ENCODE measurements at places on chromosomes 6 and 20.

DNA sequence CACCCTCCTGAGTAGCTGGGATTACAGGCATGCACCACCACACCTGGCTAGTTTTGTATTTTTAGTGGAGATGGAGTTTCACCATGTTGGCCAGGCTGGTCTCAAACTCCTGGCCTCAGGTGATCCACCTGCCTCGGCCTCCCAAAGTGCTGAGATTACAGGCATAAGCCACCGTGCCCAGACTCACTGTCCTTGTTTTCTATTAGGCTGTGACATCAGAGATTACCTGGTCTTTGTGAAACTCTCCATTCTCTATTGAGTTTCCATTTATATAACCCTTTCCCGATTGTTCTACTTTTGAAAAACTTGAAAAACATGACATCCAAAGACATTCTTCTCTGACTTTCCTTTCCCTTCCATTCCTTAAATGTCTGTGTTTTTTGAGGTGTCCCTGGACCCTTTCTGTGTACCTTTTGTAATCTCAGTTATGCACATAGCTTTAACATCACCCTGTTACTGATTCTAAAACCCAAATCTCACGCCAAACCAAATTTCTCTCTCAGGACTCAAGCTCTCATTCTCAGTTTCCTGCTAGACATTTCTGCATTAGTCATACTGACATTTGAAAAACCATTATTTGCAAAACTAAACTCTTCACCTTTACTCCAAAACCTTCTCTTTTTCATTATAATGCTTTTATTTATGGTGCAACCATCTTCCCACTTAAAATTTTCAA lies 137.0 kb downstream of the KHDC1L start:
- DNase-seq, result no peak

- DNase-seq, result peak; percentile 44
Measured at GRCh38 chr6:166757232-166758135, 130.4 kb upstream of the RPS6KA2 start.

- DNase-seq, result no peak
Measured at GRCh38 chr6:2126351-2126750, 119.1 kb downstream of the GMDS start.

DNA sequence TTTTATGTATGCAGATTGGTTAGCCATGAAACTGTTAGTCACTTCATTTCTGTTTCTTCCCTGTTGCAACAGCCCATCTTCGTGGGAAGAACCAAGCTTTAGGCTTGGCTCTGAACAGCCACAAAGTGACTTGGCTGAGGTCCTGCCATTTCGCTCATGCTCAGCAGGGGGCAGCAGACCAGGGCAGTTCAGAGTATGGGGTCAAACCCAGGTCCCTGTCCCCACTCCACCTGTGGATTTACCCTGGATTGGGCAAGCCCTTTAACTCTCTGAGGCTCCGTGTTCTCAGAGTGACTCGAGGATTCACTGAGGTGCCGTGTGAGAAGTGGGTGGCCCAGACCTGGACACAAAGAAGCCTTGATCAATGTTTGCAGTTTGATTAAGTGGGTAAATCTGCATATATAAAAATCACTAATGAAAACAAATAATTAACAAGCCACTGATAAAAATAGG lies 19.8 kb upstream of the MAP1LC3A start:
- DNase-seq, result peak; percentile 8

- DNase-seq, result no peak
Measured at GRCh38 chr6:169806701-169807100, 55.3 kb downstream of the ERMARD start.

DNA sequence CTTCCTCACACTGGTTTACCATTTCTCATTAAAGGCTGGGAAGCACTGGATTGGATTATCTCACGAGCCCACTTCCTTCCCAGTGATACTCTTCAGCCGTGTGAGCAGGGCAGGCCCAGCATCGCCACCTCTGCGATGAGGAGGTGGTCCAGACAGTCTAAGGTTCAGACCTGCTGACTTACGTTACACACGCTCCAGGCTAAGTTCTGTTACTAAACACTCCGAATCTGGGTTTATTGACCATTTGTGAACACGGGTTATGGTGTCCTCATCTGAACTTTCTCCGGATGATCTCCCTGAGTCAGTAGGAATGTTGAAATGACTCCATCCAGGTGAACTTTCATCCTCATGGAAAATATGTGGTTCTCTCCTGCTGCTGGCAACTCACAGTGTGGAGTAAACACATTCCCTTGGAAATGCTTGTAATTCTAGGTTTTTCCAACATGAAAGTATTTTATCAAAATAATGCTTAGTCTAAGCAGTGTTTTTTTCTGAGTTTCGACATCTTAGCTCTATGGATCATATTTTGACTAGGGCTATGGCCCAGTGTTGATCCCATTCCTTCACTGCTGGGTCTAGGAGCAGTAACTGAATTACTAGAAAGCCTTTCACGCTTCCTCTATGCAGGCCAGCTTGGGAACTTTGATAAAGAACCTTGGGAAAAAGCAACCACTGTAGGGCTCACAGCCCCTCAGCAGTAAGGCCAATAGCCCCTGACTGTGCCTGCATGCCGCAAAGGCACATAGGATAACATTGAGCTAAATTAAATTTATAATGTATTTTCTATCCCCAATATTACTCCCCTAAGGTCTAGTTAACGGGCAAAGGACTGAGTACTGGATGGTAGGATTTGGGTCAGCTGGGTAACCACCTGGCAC lies 37.7 kb upstream of the PXDC1 start:
- no peak for DNase-seq

- DNase-seq, result no peak
Measured at GRCh38 chr20:52318651-52319050, 127.1 kb upstream of the ZFP64 start.

GRCh38 chr6:33613146-33613794 lies 7.9 kb upstream of the ITPR3 start:
- DNase-seq, result no peak
